ENCODE measurements at places on chromosomes 11 and 22.

GRCh38 chr11:12053606-12054361, 45.4 kb upstream of the DKK3 start:
- peak; percentile 58 for DNase-seq

DNA sequence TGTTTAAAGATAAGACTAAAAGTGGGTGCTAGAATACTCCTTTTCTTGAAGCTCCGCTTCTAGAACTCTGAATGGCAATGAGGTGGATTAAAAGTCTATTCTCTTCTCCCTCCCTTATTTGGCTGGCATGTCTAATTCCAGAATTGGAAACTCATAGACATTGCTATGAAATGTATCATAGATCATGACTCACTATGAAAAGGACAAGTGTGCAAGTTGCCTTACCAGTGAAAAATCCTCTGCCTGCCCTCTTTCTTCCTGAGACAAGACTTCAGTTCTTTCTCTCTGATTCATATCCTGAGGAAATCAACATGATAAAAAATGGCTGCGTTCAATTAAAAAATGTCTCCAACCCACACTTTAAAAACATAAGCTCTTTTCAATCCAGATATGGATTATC, 73.2 kb upstream of the BLID start:
- peak; percentile 98 for DNase-seq

DNA sequence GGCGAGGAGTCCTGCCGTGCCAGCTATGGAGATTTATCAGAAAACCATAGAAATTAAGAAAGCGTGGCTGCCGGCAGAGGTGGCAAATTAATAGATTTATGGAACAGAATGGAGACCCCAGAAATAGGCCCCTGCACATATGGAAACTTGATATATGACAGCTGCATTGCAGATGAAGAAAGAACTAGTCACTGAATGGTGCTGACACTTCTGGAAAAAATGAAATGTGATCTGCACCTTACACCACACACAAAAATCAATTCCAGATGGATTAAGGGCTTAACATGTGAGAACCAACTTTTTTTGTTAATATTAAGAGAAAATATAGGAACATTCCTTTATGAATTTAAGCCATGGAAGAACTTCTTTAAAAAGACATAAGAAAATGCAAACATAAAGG, 40.3 kb upstream of the TSKU start:
- peak; percentile 28 for DNase-seq

GRCh38 chr11:31986201-31986889, 104.5 kb upstream of the RCN1 start:
- no peak for DNase-seq

DNA sequence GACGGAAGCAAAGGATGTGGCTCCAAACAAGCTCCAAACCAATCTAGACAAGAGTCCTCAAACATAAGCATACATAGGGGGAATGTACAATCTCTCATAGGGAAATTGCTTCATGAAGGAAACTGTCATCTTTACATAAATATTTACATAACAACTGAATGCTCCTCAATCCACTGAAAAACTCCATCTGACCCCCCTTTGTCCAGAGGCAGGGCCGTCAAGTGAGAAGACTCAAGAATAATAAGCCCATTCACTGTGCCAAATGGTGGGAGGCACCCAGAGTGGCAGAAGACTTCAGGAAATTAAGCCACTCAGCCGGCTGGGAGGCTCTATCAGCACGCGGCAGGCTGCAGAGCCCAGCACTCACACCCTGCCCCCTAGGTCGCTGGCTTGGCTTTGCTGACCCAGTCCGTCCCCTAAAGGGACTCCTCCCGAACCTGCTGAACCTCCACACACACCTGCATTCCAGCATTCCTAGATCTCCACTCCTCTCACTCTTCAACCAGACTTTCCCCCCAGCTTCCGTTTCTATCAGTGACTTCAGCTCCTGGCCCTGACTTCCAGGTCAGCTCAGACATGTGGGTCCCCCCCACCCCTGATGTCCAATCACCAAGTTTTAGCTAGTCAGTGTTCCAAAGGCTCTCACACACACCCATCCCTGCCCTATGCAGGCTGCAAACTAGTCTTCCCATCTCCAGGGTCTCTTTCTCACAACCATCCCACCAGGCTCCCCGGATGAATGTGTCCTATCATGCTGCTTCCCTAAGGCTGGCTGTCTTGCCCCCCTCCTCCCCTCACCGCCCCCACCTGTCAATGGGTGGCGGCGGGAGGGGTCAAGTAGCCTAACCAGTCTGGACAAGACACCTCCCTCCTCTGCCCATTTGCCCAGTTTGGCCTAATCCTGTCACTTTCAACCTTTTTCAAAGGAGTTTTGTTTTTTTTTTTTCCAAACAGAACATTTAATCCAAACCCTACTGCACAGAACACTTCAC, 11.3 kb downstream of the VPS37C start:
- DNase-seq = peak; percentile 5

GRCh38 chr11:46827995-46828394, 18.1 kb downstream of the CKAP5 start:
- DNase-seq = peak; percentile 20

- peak; percentile 83 for DNase-seq
Measured at GRCh38 chr11:86456075-86456939, 81.6 kb downstream of the CCDC81 start.

GRCh38 chr22:35582218-35582860, 34.8 kb downstream of the MB start:
- DNase-seq = no peak

DNA sequence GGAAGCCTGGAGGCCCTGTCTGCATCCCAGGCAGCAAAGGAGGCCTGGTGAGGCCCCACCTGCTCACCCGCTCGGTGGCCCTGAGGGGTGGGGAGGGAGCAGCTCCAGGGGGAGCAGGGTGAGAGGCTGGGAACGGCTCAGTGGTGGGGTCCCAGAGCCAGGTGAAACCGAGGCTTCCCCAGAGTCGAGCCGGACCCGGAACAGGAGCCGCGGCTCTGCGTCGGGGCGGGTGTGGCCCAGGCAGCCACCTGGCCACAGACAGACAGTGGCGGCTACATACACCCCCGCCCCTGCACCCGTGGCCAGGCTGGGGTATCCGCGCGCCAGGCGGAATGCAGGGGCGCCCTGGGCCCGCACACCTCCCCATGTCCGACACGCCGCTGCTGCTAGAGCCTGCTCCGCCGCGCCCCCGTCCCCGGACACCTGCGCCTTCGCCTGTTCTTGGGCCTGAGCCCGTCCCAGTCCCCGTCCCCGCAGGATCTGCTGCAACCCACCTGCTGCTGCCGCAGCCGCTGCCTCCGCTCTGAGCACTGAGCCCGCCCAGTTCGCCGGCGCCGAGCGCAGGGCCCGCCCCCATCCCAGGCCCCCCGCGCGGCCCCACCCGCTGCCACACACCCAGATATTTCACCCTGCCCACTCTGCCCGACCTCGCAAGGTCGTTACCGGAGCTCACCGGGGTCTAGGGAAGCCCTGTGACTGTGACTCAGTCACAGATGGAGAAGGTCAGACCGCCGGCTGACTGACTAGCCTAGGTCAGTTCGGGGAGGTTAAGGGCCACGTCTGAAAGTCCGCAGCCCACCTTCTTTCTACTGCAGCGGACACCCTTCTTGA, at the start of gene SLC7A4:
SLC7A4 (minus strand) TSS at position 525 of the 831 bp plus-strand sequence. CDS start 749 bp downstream, outside the sequence.
- DNase-seq = no peak

DNA sequence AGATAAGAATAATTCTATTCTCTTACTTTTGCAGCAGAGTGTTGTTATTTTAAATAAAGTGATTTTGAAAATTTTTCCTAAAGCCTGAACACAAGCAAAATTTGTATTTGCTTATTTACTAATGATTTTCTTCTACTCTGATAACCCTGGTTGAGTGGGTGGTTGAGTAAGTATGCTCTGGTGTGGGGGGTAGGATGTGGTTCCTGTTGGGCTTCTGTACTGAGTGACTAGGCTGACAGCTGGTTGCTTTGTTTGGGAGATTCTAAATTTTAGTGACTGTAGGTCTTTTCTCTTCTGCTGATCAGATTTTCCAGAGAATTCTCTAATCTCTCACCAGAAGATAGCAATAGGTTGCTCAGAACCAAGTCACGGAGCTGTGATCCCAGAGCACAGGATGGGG, 61.6 kb downstream of the METTL15 start:
- DNase-seq = peak; percentile 32

DNA sequence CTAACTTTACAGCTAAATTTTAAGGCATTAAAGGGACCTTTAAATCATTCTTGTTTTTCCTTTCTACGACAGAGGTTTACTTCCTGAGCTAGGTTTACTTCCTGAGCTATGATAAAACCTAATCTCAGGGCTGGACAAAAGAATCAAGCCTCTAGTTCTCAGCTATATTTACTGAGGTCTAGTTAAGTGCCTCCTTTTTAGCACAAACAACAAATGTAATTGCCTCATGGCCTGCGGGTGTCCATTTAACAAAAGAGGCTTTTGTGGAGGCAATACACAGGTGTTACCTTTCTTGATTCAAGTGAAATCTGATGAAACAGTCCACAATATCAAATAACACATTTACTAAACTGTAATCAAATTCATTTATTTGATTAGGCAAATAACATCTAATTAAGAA, 67.3 kb downstream of the IMMP1L start:
- no peak for DNase-seq

DNA sequence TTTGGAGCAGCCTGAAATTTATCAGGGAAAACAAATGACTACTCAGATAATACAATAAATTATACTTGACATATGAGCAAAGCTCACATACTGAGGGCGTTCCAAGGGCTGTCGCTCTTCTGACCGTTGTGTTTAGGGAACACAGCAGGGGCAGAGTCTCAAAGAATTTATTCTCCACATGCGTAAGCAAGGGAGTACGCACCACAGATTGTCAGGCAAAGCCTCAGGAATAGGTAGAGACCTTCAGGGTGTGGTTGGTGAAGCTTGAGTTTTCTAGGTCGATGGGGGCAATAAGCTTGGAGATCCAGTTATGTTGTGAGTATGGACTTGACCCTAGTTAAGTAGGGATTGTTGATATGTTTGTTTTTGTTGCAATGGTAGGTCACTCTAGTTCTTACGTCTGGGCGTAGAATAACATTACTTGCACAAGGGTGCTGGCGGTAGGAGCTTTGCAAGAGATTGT, 830 bp downstream of the ACAT1 start:
- DNase-seq = peak; percentile 33

GRCh38 chr22:46815896-46816731, 53.7 kb downstream of the TBC1D22A start:
- peak; percentile 62 for DNase-seq

DNA sequence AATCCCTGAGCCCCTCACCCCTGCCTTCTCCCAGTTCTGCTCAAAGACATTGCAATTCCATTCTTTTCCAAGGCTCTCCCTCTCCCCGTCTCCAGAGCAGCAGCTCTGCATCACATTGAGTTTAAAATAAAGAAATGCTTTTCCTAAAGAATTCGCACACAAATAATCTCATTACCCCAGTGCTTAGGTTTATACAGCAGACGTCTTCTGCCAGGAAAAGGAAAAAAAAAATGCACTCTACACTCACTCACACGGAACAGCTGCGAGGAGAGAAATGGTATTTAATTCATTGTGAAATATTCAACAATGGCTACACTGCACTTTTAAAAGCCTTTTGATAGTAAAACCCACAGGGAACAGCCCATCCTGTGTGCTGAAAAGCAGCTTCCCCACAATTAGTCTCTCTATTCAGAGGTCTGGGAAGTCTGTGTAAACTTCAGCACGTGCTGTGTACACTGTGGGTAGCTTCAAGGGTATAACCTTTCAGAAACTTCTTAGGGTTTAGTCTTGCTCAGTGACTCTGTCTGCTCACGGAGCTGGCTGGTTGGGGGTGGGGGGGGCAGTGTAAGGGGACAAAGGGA, 42.8 kb downstream of the ETS1 start:
- DNase-seq = peak; percentile 55

DNA sequence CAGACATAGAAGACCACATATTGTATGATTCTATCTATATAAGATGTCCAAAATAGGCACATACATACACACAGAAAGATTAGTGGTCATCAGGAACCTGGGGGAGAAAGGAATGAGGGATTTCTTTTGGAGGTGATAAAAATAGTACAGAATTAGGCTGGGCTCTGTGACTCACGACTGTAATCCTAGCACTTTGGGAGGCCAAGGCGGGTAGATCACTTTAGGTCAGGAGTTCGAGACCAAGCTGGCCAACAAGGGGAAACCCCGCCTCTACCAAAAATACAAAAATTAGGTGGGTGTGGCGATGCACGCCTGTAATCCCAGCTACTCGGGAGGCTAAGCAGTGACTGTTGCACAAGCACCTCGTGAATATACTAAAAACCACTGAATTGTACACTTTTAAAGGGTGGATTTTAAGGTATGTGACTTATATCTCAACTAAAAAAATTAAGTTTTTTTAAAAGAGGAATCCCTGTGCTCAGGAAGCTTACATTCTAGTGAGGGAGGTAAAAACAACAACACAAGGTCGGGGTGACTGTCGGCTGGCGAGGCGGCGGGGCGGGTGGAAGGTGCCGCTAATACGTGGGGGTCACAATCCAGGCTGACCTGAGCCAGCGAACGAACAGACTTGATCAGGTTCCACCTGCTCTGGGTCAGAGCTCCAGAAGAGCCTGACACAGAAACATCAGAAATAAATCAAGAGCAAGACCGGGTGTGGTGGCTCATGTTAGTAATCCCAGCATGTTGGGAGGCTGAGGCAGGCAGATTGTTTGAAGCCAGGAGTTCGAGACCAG, 25.3 kb upstream of the TESMIN start:
- DNase-seq = peak; percentile 33

- DNase-seq = peak; percentile 70
Measured at GRCh38 chr11:5600374-5600851, 4.0 kb downstream of the TRIM6 start.

DNA sequence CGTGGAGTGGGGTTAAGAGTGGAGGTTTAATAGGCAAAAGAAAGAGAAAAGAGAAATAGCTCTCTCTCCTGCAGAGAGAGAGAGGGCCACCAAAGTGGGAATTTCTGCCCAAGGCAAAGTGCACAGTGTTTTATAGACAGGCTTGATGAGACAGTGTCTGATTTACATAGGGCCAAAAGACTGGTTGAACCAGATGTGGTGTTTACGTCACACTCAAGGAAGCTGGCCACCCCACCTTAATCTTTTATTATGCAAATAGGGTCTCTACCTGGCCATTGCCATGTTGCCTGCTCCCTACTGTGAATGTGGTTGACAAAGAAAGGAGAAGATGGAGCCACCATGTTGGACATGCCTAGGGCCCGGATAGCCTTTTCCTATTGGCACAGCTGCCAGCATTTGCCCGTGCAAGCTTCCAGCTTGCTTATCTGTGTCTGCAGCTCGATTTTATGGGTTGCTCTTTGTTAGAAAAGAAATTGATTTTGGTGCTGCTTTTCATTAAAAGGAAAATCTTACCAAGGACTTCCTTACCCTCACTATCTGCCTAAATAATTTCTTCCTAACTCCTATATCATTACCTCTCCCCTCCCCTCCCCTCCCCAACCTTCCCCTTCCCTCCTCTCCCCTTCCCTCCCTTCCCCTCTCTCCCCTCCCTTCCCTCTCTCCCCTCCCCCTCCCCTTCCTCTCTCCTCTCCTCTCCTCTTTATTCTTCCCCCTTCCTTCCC, 436.0 kb downstream of the NELL1 start:
- DNase-seq = no peak

GRCh38 chr11:123035831-123036230, 26.1 kb downstream of the HSPA8 start:
- DNase-seq = no peak

GRCh38 chr11:130815097-130815802, 101.0 kb downstream of the SNX19 start:
- DNase-seq = no peak

GRCh38 chr22:37138849-37139561, 10.7 kb downstream of the IL2RB start:
- peak; percentile 57 for DNase-seq

GRCh38 chr11:65069217-65069616, 10.9 kb upstream of the NAALADL1 start:
- DNase-seq = no peak

- no peak for DNase-seq
Measured at GRCh38 chr11:65107751-65108468, 3.8 kb upstream of the TM7SF2 start.

GRCh38 chr11:121312483-121312882, 19.9 kb downstream of the SC5D start:
- no peak for DNase-seq
